Activated CD8-positive, alpha-beta T cell treated with anti-CD3 and anti-CD28 coated beads for 36 hours (primary cell): ENCODE measurements at places on chromosomes 13 and 19.

DNA sequence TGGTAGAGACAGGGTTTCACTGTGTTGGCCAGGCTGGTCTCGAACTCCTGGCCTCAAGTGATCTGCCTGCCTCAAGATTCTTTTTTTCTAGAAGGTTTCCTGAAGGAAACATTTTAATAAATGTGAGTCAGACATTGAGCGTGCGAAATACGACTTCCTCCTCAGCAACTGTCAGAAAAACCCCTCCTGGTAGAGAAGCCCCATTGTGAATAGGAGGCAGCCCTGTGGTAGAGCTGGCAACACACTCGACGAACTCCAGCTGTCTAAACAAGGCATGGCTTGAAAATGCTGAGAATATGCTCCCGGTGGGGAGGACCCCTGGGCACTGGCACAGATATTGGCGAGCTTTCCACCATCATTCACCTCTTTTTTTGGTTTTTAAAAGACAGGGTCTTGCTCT lies 9.8 kb downstream of the ZNF333 start:
- DNase-seq, result no peak

GRCh38 chr13:59665184-59665583 lies 498.5 kb downstream of the DIAPH3 start:
- no peak for DNase-seq

DNA sequence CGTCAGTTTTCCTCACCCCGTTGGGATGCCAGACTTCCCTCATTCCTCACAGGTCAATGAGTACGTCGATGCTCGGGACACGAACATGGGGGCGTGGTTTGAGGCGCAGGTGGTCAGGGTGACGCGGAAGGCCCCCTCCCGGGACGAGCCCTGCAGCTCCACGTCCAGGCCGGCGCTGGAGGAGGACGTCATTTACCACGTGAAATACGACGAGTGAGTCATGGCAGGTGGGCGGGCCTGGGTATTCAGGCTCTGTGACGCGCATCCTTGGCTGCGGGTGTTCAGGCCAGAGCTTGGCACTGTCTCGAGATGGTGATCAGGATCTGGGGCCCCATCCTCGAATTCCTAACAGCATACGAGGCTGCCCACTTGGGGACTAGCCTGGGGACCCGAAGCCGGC lies 21.4 kb downstream of the UHRF1 start:
- peak; percentile 14 for DNase-seq

- peak; percentile 90 for DNase-seq
Observed at GRCh38 chr19:48110350-48110966, at the start of gene PLA2G4C. Gene PLA2G4C, minus strand, starts transcription at chr19:48110817. Its CDS starts 4,288 bp downstream, at chr19:48106529.

GRCh38 chr13:51213173-51213728 lies 8.9 kb upstream of the FAM124A start:
- no peak for DNase-seq

- no peak for DNase-seq
Observed at GRCh38 chr13:92913840-92914239, 312.8 kb upstream of the GPC6 start.

DNA sequence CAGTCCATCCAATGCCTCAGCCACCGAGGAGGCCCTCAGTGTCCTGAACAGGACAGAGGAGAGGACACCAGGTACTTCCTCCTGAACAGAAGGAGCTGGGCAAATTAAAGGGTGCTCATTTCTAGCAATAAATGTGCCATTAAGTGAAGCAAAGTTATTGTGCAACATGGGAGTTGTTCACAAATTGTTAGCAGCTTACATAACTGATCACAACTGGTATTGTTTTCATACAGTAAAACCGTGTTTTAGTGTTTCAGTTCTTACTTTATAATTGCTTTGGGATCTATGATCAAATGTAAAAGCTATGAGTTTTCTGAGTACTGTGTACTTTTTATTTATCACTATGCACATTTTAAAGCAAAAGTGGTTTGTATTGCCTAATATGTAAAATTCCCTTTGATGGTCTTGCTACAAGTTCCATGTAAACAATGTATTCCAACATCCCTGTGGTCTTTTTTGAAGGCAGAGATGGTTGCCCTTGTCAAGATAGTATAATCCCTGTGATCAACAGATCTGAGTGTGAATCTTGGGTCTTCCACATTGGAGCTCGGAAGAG lies 263.1 kb downstream of the FGF14 start:
- DNase-seq, result no peak

- no peak for DNase-seq
Observed at GRCh38 chr13:101230271-101230890, 185.9 kb downstream of the NALCN start.

DNA sequence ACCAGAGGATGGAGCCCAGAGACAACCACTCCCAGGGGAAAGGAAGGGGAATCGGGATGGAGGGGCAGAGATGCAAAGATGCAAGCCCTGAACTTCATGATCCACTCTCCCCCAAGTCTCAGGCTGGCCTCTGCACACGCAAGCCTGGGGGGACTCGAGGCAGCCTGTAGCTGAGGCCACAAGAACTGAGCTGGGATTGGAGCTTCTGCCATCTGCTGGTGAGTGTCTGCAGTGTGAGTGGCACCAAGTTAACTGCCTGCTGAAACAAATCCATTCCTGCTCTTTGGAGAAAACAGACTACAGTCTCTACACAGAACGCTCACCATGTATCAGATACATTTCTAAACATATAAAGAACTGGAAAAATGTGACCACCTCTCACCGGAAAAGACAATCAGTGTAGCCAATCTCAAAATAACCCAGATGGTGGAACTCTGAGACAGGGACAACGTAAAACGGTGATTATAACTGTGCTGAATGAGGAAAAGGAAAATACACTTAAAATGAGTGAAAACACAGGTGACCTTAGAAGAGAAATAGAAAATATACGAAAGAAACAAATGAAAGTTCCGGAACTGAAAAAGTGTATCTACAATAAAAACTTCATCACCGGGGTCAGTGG lies 62.1 kb downstream of the KLF2 start:
- peak; percentile 69 for DNase-seq

DNA sequence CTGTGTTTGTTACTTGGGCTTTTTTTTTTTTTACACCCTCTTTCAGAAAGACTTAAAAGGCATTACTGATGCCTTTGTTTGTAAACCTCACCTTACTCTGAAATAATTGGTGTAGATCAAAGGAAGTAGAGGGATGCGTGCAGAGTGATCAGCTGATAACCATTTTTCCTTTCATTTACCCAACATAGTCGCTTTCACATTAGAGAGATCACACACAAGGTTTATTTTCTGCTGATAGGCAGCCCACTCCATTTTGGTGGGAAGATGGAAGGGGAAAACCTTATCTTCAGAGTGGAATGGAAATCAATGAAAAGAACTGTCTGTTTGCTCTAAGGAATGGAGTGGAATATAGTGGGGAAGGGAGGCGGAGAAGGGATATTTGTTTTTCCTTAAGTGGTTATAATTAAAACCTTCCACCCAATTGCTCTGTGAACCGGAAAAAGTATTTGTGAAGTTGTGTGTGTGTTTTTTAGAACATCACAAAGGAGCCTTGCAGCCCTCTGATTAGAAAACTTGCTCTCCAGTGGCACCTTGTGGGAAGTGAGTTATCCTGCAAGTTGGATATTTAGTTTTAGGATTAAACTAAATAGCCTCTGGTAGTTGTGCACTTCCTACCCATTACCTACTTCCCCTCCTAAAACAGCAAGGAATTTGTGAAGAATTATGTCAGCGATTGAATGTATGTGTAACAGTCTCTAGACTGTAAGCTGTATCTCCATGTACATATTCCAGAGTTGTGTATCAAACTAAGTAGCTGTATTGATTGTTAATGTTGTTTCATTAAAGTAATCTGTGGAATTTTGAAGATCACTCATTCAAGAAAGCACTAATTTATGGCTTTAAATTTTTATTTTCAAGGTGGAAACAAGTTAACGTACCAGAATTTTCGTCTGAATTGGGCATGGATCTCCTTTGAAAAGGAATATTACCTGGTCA lies 76.8 kb downstream of the FREM2 start:
- peak; percentile 5 for DNase-seq

- peak; percentile 52 for DNase-seq
Observed at GRCh38 chr19:56765137-56765536, 75.4 kb downstream of the PEG3 start.

DNA sequence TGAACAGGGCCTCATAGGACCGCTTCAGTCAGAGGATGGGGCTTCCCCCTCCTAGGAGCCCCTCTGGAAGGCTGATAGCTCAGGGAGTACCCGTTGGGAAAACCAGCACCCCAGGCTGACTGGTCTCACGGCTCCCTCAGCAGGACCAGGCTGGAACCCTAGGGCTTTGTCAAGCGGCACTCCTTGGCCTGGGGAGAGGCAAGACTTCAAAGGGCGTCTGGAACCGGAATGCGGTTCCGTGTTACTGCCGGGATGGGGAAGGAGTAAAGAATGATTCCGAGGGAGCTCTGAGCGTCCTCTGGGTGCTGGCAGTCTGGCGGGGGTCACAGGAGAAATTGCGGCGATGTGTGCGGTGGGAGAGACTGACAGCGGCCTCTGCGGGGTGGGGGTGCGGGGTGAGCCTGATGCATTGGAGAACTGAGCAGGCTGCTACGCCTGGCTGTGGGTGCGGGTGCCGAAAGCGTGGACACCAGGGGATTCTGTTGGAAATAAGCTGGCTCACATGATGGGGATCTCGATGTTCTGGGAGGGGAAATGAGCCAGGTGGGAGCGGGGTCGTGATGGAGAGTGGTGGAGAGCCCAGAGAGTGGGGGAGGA lies 1.9 kb downstream of the COX6B2 start:
- no peak for DNase-seq
